Left lung (tissue), 14 donors: ENCODE measurements at places on chromosomes 5 and 9. TPM values are rescaled to one million over a fixed set of nuclear protein-coding genes. Genes with fewer than 3 reads are reported as not detected.
A peak's percentile ranks its signal among the peaks of the same experiment; 100 is the strongest.

DNA sequence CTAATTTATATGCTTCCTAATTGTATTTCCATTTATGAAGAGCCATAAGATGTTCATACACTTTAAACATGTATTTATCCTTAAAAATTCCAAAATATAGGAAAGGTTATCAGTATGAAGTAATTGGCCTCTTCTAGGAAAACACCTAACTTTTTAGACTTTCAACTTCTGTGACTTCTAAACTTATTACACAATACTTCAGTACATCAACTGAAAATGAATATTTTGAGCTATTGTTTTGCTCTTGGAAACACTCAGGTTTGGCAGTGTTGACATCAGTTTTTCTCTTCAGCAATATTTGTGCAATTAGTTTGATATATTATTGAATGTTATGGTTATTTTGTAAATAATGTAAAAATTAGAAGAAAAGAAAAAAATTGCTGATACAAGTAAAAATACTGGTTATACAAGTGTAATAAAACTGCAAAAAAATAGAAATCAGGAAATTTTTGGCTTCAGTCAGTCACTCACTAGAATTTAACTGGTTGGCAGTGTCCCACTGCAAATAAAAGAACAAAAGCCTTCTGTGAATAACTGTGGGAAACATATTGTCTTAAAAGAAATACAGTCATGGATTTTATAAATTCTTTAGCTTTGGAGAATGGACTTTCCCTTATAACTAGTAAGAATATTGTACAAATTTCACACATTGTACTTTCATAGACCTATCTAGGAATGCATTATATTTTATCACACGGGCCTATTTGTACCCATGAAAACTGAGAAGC, 635.9 kb downstream of the TLE1 start:
- no peak for DNase-seq

DNA sequence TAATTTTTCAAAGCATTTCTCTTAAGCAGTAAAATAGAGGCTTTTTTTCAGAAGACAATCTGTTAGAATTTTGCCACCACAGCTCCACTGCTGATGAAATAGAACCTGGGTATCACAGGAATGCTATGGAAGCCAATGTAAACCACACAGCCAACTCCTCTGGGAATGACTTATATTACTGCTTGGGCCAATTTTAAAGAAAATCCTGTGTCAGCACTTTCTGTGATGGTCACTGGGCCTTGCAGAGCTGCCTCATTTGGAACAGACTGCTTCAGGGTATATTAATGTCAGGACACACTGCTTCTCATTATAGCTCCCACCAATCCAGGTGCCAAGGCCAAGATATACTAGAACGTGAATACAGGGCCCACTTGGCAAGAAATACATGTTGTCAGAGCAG, 144.1 kb upstream of the ACTBL2 start:
- no peak for DNase-seq

DNA sequence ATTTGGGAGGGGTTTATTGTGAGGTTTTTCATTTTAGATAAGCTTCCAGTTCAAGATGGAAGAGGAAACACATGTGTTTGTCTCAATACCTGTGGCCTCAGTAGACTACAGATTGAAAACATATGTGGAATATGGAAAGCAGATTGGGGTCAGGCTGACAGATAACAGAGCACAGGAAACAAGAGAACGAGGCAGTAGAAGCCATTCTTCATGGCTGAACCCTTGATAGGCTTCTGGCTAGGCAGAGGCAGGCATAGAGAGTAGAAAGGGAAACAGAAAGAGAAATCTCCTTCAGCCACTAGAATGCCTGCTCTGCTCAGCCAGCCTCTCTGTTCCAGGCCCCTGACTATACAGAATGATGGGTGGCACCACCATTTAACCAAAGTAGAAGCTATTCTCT, 152.5 kb downstream of the MUSK start:
- DNase-seq, result no peak

GRCh38 chr5:2466966-2467365, 284.5 kb downstream of the IRX2 start:
- no peak for DNase-seq

DNA sequence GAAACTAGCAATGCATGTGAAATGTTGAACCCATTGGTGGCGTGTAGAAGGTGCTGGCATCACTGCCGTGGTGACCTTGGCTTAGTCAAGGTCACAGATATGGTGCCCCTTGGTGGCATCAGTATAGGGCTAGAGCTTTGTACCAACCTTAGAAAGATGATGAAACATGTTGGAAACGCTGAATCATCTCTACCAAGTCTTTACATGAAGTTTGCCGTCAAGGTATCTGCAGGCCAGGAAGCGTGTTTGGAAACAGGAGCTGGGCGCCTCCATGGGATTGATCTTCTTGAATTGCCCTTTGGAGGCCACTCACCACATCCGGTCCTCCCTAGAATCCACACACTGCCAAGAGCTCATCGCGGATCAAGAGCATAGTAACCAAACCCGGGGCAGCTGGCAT, 16.9 kb upstream of the BOD1 start:
- no peak for DNase-seq

DNA sequence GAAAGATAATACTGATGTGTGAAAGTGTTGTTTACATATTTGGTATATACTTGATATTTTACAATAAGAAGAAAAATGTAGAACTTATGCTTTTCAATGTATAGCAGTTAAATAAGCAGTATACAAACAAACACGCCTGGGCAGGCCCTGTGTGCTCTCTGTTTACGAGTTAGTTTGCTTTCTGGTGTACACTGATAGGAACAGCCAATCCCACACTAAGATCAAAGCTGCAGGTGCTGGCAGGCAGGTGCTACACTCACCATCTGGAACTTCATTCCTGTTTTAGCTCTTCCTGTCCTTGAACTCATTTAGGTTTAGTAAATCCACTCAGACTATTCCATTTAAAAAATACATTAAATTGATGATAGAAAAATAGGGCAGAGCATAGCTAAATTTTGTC, 614.7 kb upstream of the ST8SIA4 start:
- DNase-seq, result no peak

DNA sequence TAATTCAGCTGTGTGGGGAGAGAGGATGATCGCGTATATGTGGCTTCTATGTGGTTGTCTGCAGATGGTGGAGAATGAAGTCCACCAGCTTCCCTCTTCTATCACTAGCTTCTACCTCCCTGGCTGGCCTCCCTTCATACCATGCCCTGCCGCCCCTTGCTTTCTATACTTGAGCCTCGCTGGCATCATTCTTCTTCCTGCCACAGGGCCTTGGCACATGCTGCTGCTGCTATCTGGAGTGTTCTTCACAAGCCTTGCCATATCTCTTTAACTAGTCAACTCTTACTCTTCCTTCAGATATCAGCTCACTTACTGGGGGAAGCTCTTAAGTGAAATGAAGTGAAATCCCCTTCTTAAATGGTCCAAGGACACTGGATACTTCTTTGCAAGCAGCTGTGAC, 100.4 kb downstream of the FGF1 start:
- no peak for DNase-seq

DNA sequence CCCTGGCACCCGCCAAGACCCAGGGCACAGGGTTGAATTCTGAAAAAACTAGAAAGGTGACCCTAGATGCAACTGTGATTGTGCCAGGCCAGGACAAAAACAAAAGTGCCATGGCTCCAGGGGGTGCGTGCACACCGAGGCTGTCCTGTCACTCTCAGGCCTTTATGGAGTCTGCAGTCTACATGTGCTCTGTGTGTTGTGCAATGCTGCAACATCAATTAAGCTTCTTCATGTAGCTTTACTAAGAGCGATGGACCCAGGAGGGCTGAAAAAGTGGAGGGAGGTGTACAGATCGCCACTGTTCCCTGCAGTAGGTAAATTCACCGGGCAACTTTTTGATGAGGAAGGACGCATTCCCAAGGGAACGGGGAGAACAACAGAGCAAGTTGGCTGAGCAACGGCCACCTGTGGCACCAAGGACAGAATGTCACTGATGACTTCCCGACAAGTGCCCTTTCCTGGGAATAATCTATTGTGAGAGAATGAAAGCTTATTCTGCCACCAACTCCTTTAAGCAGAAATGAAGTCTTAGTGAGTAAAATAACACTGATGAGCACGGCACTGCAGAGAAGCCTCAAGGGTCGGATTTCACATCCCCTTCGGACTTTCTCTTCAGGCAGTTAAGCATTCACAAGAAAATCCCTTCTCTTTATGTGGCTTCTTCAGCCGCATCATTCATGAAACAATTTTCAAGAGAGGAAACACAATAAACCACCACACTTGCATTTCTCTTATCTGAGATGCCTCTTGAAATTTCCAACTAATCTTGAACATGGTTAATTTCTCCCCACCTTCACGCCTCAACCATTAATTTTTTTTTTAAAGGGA, 149.6 kb downstream of the DROSHA start:
- DNase-seq, result no peak

- no peak for DNase-seq
These were observed 67.0 kb upstream of the MAST4 start for GRCh38 chr5:66529182-66529581.

DNA sequence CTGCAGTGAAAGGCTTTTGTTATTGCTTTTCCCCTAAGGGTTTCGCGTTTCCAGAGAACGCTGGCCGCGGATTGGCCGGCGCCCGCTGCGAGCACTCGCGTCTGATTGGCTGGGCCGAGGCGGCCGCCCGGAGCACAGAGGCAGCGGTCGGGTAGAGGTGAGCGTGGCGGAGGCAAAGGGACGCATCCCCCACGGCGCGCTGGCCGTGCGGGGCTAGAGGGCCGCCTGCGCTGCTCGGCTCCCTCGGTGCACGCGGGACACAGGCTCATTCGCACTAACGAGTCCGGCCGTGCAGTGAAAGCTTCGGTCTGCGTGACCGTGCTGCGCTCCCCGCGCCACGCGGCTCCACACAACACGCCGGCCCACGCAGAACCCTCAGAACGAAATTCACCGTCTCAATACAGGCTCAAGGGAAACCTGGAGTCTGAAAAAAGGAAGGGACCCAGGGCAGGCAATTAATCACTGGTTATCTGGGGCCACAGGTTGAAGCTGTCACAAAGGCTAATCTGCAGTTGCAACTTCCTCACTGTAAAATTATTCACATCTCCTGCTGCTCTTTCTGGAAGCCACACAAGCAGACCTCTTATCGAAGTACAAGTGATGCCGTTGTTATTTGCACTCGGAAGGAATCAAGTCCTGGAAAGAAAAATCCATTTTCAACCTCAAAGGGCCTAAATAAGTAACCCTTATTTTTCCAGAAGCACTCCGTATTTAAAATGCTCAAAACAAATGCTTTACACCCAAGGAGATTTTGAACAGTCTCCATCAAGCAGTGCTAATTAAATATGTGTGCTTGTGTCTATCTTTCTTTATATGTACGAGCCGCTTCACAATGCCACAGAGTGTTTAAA, 94.6 kb downstream of the ZNF608 start:
- DNase-seq, result peak; percentile 89

GRCh38 chr5:40141896-40142295, 537.8 kb upstream of the PTGER4 start:
- no peak for DNase-seq

DNA sequence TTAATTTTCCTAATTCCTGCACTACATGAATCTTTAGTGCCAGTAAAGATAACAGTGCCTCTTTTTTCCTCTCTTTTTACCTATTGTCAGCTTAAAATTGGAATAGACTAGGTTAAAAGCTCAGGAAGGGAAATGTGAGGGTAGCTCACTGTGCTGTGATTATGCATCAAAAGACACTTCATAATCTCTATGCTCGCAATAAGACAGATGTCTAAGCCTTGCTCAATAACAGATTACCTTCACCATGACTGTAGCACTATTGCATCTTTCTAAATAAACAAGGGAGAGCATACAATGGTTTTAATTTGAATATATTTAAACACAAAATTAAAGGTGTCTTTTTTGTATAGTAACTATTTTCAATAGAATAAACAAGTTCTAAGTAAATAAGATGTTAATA, 130.1 kb downstream of the FBN2 start:
- DNase-seq, result no peak

DNA sequence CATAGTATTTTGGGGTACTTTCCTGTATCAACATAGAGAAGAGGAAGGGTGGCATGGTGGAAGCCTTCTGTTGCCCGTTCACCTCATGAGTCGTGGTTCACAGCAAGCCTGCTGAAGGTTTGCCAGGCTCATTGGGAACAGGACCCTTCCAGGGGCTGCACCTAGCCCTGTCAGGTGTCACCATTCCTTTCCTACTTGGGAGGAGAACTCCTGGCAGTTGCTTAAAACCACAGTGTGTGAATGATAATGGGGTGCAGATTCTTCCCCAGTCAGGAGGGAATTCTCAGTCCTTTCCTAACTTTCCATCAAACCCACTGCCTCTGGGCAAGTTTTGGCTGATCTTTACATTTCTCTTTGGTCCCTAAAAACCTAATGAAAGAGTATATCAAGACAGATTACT, 99.4 kb upstream of the CTNND2 start:
- DNase-seq, result no peak

DNA sequence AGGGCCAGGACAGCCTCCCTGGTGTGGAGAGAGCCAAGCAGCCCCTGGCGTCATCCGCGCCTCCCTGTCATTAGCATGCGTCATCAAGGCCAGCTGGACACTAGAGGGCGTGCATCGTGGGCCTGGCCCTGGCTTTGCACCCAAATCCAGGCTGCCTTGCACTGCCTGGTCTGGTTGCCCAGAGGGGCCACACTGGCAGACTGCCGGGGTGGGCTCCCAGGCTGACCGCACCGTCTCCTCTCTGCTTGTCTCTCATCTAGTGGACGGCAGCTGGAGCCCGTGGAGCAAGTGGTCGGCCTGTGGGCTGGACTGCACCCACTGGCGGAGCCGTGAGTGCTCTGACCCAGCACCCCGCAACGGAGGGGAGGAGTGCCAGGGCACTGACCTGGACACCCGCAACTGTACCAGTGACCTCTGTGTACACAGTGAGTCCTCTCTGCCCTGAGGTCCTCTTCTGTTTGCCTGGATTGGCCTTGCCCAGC, 29.0 kb downstream of the HK3 start:
- no peak for DNase-seq

GRCh38 chr9:92342825-92343488, 17.2 kb downstream of the CENPP start:
- no peak for DNase-seq

- DNase-seq, result no peak
These were observed 10.4 kb downstream of the FUBP3 start for GRCh38 chr9:130589754-130590153.

- no peak for DNase-seq
These were observed 7.3 kb downstream of the CCDC112 start for GRCh38 chr5:115289104-115289503.

Gene TIMD4
- total RNA-seq, result not detected

Gene C8G
- total RNA-seq, result 1.2 TPM

Gene DEPDC1B
- total RNA-seq, result 1.3 TPM

Gene SPATA31D4
- total RNA-seq, result not detected

Gene BARHL1
- total RNA-seq, result not detected

Gene ANAPC2
- total RNA-seq, result 52.3 TPM

Gene CDKN2B
- 75.6 TPM for total RNA-seq

Gene PCDHGB7
- 12.9 TPM for total RNA-seq

Gene PTGR1
- total RNA-seq, result 63.9 TPM

Gene SPINK5
- 6.6 TPM for total RNA-seq

Gene NREP
- 33.9 TPM for total RNA-seq
